ENCODE measurements at places on chromosomes 1 and 21.
A peak's percentile ranks its signal among the peaks of the same experiment; 100 is the strongest.

GRCh38 chr21:42075686-42076471 is 4.8 kb downstream of the UMODL1 start:
- DNase-seq = no peak

DNA sequence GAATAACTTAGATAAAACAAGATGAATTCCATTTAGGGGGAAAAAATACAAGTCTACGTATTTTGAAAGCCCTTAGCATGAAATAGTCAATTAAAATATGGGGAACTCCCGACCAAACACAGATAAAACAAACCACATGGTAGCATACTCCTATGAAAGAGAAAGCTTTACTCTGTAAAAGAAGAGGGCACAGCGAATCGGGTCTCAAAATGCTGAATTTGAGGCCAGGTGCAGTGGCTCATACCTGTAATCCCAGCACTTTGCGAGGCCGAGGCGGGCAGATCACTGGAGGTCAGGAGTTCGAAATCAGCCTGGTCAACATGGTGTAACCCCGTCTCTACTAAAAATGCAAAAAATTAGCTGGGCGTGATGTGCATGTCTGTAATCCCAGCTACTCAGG is 116.9 kb upstream of the TIAM1 start:
- DNase-seq = no peak

DNA sequence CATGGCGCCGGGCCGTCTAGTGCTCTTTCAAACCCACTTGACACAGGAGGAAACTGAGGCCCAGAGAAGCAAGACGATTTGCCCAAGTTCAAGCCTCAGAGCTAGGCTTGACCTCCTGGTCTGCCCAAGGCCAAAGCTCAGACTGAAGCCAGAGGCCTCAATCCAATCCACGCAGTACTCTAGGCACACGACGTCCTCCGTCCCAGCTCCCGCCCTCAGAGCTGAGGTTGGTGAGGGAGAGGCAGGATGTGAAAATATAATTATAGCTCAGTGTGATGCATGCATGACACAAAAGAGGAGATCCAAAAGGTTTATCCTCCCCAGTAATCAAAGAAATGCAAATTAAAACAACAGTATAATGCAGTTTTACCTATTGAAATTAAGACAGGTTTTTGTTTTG is 15.5 kb upstream of the ADGRB2 start:
- DNase-seq = no peak

GRCh38 chr1:70866542-70867264 is 180.9 kb downstream of the PTGER3 start:
- DNase-seq = peak; percentile 19

DNA sequence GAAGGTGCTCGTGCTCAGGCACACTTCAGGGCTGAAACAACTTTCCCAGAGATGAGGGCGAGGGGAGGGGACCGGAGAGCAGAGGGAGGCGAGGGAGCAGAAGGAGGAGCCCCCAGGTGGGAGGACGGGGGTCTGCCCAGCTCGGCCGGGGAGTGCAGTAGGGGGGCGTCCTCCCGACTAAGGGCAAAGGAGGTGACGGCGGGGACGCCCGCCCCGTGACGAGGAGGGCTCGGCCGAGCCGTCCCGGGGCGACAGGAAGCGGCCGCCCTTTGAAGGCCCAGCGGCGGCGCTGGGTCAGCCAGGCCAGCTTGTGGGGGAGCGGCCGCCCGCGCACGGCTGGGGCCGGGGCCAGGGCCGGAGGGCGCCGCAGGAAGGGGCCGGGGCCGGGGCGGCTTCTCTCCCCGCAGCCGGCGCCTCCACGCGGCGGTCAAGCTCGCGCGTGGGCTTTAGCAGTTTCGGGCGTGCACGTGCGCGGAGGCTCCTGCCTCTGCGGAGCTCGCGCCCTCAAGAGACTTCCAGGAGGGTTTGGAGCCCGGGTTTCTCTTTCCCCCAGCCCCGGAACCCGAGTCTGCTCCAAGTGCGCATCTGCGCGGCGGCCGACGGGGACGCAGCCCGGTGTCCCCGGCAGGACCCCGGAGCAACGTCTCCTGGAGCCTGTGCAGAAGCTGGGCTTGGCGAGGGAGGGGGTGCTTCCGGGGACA is 100.8 kb upstream of the SLC45A1 start:
- DNase-seq = peak; percentile 46

GRCh38 chr1:119675349-119676345 is 27.6 kb upstream of the ZNF697 start:
- DNase-seq = peak; percentile 90

DNA sequence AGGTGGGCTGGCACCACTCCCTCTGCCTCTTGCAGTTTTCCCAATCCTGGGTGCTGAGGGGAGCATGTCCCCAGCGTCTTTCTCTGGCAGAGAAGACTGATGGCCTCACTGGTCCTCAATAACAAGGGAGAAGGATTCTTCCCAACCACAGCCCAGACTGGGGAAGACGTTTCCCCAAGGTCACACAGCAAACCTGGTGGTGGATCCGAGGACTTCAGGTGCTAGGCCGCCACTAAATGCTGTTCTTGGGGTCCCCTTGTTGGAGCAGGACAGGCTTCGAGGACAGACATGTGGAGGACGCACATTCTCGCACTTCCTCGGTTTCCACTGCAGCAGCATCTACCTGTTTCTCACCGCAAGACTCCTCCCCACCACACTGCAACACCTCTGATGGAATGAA is 30.9 kb upstream of the PAX7 start:
- DNase-seq = no peak

- DNase-seq = no peak
Measured at GRCh38 chr1:110927484-110928075, 36.1 kb downstream of the LRIF1 start.

DNA sequence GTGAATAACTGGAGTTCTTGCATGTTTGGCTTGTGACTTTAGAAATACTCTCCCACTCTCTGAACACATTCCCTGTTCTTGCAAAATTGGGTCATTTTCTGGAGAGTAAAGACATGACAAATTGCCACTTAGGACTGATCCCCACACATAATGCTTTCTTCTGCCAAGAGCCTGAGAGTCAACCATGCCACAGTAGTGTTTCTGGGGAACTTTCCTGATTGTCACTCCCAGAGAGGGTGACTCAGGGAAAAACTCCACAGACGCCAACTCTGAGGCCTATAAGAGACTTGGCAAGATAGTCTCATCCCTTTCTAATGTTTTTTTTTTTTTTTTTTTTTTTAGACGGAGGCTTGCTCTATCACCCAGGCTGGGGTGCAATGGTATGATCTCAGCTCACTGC is 157.8 kb downstream of the ATG4C start:
- DNase-seq = no peak

DNA sequence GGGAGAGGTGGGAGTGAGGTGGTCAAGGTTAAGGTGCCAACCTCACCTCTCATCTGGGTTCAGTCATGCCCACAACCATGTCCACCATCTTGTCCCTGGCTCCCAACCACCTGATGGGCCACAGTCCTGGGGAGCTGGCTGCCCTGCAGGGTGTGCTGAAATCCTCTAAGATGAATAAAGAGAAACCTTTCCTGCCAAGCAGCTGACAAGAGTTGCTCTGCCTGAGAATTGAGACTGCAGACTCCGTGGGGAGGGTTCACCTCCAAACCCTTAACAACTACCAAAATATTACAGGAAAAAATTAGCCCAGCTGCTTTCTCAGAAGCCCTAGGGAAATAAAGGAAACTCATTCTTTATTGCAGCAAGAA is 15.2 kb upstream of the FGR start:
- DNase-seq = no peak

DNA sequence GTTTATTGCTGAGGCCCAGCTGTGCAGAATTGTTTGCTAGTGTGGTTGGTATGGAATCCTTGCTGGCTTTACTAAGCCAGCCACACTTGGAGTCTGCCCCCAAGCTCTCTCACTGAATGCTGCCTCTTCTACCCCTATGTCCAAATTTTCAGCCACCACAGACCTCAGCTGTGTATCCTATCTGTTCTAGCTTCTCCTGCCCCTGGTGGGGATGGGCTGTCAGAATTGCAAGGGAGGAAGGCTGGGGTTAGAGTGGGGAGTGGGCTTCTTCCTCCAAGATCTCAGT is 4.4 kb downstream of the NHLH1 start:
- DNase-seq = no peak

Data from suppressor macrophage treated with lipopolysaccharide for 4 hours (primary cell).